ENCODE measurements at places on chromosomes 11 and 22.

DNA sequence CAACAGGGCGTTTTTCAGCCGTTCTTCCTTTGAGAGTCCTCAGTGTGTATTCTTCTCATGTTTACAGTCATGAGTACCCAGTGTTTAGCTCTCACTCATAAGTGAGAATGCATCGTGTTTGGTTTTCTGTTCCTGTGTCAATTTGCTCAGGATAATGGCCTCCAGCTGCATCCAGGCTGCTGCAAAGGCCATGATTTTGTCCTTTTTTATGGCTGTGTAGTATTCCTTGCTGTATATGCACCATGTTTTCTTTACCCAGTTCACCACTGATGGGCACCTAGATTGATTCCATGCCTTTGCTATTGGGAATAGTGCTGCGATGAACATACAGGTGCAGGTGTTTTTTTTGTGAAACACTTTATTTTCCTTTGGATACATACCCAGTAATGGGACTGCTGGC lies 23.5 kb downstream of the B3GAT1 start:
- no peak for DNase-seq

DNA sequence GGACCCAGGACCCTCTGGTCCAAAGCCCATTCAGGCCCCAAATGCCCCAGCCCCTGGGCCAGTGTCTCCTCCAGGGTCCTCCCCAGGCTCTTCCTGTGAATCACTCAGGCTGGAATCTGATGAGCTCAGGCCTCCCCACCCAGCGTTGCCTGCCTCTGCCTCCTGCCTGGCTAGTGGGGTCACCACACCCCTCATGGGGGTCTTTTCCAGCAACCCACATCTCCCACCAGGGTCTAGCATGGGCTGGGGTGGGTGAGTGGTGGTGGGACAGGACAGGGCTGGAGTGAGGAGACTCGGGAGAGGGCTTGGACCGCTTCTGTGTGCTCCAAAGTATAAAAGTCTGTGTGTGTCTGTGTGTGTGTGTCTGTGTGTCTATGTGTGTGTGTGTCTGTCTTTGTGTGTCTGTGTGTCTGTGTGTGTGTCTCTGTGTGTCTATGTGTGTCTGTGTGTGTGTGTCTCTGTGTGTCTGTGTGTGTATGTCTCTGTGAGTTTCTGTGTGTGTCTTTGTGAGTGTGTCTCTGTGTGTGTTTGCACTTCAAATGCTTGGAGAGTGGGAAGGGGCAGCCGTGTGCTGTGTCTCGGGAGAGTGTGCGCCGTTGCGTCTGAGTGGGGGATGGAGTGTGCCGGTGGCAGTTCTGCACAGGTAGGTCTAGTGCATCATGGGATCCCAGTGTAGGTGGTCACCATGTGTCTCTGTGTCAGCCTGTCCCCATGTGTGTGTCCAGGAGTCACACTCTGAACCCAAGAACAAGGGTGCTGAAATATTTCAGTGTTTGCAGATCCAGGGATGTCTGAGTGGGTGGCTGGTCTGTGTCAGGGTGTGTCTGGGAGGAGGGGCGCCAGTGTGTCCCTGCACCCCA lies 8.8 kb downstream of the RIN1 start:
- no peak for DNase-seq

GRCh38 chr11:35308157-35308556 lies 111.2 kb downstream of the SLC1A2 start:
- DNase-seq: no peak

GRCh38 chr11:10322401-10322800 lies 17.5 kb downstream of the ADM start:
- DNase-seq: no peak

DNA sequence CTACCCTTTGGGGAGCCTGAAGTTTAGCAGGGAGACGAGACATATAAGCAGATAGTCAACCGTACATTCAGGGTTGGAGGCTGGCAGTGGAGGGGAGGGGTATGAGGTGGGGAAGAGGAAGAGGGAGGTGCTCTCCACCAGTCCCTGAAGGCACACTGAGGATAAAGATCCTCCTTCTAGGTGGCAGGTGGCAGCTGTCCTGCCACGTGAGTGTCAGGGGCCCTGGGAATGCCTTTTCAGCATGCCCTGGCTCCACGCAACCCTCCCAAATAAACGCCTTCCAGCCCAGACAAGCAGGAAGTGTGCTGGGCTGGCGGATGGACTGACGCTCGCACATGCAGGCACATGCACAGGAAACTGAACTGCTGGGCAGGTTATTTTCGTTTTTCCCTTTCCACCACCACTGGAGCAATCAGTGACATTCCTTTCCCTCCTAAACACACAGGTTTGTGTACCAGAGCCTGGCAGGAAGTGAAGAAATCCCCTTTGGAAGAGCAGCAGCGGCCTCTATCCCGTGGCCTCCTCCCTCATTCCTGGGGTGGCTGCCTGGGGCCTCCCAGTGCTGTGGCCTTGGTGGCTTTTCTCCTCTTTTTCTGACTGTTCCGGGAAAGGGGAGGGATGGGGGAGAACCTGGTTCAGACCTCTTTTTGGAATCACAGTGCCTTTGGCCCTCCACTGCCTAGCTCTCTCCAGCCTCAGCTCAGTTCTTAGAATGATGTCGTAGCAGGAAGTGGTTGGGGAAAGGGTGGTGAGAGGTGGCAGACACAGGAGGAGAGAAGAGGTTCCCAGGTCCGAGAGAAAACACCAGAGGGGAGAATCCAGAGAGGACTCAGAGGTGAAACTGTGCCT lies 157.0 kb upstream of the TIMP3 start:
- DNase-seq: peak; percentile 40

DNA sequence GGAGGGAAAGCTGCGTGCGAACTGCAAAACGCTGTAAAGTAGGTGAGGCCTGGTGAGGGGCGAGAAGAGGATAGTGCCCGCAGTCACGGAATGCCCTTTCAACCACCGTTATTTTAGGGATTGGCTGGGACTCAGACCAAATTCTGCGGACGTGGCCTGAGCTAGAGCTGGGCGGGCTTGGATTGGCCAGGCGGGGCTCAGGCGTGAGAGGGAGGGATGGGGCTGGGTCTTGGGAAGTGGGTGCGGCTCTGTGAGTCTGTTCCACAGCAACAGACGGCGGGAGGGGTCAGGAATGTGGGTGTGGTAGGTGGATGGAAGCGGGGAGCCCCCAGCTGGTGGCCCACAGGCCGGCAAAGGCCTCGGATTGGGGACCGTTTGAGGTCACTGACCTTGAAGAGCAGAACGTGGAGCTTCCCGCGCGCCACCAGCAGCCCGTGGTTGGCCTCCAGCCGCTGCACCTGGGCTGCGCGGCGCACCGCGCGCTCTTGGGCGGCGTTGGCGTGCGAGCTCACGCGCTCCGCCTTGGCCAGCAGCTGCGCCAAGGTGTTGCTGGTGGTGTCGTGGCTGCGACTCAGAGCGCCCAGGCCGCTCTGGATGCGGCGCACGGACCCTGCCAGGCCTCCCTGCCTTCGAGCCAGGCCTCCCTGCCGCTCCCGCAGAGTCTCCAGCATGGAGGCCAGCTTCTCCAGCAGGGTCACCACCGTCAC lies 444 bp downstream of the CAVIN3 start:
- peak; percentile 75 for DNase-seq

- no peak for DNase-seq
Observed at GRCh38 chr22:25950111-25950510, 208.1 kb downstream of the MYO18B start.

DNA sequence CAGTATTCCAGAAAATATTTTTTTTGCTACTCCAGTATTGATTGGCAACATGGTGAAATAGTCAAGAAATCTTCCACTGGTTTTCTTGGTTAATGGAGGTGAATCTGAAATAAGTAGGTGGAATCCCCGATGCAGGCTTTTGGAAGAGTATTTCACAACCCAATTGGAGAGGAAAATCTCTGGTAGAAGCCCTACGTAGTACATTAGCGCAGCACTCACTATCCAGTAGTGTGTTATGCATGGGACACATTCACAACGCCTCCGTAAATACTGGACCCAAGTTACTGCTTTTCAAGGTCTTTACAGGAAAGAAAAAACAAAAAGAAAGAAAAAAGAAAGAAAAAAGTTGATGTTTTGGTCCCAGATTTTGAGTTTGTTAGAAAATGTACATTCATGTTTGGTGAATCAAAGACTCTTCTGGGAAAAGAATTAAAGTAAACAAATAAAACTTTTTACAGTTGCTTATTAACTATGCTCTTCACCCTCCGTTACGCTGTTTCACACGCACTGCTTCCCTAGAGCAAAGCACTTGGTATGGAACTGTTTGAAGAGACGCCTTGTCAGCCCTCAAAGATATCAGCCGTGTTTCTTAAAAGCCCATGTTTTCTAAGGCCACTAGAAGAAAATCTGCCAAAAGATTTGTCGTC lies 170.4 kb upstream of the CTSC start:
- no peak for DNase-seq

- DNase-seq: peak; percentile 46
Observed at GRCh38 chr22:21876486-21877176, 9.2 kb upstream of the MAPK1 start.

DNA sequence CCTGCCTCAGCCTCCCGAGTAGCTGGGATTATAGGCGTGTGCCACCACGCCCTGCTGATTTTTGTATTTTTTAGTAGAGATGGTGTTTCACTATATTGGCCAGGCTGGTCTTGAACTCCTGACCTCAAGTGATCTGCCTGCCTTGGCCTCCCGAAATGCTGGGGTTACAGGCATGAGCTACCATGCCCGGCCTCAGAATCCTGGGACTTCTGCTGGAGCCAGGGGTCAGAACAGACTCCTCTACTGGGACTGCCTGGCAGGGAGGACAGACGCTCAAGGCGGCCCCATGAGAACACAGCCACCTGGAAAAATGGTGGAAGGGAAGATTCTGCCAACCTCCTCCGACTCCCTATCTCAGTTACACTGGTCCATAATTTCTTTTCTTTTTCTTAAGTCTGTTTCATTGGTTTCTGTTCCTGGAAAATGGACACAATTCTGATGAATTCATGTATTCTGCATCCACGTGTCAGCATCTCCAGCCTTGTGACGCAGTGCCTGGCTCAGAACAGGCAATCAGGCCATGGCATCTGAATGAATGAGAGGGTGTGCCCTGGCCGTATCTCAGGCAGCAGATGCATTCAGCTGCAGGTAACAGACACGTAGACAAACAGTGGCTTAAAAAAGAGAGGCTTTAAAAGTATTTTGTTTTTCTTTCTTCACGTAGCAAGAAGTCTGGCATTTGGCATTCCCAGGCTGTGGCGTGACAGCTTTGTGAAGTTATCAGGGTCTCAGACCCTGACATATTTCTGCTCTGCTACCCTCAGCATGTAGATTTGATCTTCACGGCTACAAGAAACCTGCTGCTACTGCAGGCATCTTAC lies 4.8 kb downstream of the SMIM38 start:
- no peak for DNase-seq

- no peak for DNase-seq
Observed at GRCh38 chr11:703506-703905, 2.5 kb upstream of the EPS8L2 start.

GRCh38 chr11:120540744-120541465 lies 29.4 kb downstream of the GRIK4 start:
- DNase-seq: no peak

DNA sequence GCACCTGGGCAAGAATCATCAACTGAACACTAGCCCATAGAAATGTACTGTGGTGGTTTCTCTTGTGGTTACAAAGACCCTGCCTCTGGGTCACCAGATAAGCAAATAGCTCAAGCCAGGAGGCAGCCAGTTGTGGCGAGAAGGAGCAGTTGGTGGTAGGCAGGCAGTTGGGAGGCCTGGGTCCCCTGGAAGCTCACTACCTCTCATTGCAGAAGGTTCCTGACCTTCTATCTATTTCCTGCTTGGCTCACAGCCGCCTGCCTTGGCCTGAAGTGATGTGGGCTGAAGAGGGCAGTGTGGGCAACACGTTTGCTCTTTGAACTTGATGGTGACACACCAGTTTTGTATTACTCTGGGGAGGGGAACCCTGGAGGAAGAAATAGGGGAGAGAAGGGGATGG lies 34.7 kb downstream of the NECTIN1 start:
- DNase-seq: no peak

DNA sequence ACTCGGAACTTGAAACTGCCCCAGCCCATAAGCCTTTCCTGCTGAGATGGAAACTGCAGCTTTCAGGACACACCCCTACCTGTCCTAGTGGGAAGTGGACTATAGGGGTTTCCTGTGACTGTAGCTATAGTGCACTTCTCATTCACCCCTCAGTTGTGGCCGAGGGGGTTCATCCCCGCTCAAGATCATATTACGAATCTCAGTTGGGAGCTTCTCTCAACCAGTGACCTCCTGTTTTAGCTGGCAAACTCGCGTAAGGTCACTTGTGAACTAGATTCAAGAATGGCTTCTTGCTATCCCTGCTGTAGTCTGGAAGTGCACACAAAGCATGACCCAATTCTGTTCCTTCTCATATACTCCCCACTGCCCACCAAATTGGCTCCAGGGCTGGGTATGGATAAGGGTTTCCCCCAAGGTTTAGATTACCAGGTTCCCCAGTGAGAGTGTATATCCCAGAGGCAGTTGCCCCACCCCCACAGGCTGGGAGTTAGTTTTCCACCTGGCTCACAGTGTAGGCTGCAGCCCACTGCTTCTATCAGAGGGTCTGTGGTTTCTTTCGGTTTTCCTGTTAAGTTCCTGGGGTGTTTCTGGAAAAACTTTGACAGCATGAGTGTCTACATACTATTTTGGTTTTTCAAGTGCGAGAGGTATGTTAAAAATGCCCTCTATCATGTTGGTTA lies 812.9 kb downstream of the JRKL start:
- DNase-seq: no peak

- DNase-seq: no peak
Observed at GRCh38 chr11:13697710-13698109, 29.2 kb downstream of the FAR1 start.

GRCh38 chr22:24051568-24051967 lies 40.5 kb downstream of the CABIN1 start:
- DNase-seq: no peak

- no peak for DNase-seq
Observed at GRCh38 chr11:9687711-9688477, 24.0 kb downstream of the SWAP70 start.

DNA sequence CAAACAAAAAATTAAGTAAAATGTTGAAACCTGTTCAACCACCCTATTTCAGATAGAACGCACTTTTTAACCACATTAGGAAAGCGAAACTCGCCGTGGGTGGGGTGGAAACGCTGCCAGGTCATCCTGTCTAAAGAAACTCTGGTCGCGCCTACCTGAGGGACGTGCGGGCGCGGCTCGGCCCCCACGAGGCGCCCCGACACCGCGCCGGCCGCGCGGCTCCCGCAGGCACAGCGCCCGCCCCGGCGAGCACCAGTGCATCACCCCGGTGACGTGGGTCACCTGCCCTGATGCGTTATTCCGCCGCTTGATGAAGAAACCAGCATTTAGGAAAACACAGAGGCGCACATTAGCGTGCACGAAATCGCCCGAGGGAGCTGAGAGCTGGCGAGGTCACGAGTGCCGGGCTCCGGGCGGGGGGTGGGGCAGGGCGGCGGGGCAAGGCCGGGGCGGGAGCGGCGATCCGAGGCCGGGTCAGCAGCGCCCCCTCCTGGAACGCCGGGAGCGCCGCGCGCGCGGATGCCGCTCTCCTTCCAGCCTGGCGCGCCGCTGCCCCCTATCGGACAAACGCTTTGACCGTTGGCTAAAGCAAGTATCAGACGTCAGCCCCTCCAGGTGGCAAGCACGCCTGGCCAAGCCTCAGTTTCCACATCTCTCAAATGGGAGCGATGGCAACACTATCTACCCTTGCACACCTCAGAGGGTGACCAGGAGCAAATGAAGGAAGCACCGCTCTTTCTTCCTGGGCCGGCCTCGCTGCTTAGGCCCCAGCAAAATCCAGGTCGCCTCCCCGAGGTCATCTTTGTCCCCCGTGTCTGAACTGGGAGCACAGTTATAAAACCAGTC lies 15.7 kb upstream of the SNX32 start:
- peak; percentile 98 for DNase-seq

GRCh38 chr11:110367571-110367970 lies 62.2 kb upstream of the FDX1 start:
- no peak for DNase-seq

GRCh38 chr11:108351468-108351867 lies 115.9 kb downstream of the C11orf65 start:
- DNase-seq: no peak

Measured in activated CD4-positive, alpha-beta T cell treated with anti-CD3 and anti-CD28 coated beads, Interleukin-2, amount 50 U/mL, for 48 hours (primary cell).